Progenitor cell of endocrine pancreas (in vitro differentiated cells): ENCODE measurements at places on chromosomes 13 and 19. TPM values are rescaled to one million over a fixed set of nuclear protein-coding genes. Genes with fewer than 3 reads are reported as not detected.

Gene SIGLEC12
- not detected in 2 replicates for total RNA-seq

Gene NKPD1
- 0.34 and 0.53 TPM in 2 replicates for total RNA-seq

Gene DACT3
- 2.6 and 3.1 TPM in 2 replicates for total RNA-seq

Gene PHF11
- 34.3 and 35.2 TPM in 2 replicates for total RNA-seq

GRCh38 chr19:15288146-15288963 lies 44.0 kb downstream of the BRD4 start:
- peaks cover 41% of the 10 kb centered on the region for H3K4me1 ChIP-seq
- H3K4me3 ChIP-seq, result no peak overlapping the region
- no peaks in the 10 kb centered on the region for H3K27me3 ChIP-seq

- H3K4me3 ChIP-seq, result no peak overlapping the region
- H3K27ac ChIP-seq, result no peak overlapping the region
- no peaks in the 10 kb centered on the region for H3K36me3 ChIP-seq
- peaks cover 5% of the 10 kb centered on the region for H3K4me1 ChIP-seq
- H3K27me3 ChIP-seq, result no peaks in the 10 kb centered on the region
- no peak for DNase-seq
Observed at GRCh38 chr13:102770435-102770834, 3.2 kb downstream of the TEX30 start.

- no peaks in the 10 kb centered on the region for H3K36me3 ChIP-seq
- no peak for DNase-seq
- peaks cover 2% of the 10 kb centered on the region for H3K4me1 ChIP-seq
- no peak overlapping the region for H3K27ac ChIP-seq
- no peak overlapping the region for H3K4me3 ChIP-seq
- peaks cover 4% of the 10 kb centered on the region for H3K27me3 ChIP-seq
Observed at GRCh38 chr13:33316890-33317289, 31.3 kb upstream of the STARD13 start.

DNA sequence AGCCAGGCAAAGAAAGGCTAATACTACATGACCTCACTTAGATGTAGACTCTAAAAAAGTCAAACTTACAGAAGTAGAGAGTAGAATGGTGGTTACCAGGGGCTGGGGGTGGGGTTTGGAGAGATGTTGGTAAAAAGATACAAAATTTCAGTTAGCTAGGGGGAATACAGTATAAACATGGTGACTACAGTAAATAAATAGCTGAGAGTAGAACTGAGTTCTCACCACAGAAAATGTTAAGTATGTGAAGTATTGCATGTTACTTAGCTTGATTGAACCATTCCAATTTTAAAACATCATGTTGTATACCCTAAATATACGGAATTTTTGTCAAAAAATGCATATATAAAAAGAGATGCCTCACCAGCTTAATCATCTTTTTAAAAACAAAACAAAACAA lies 67.5 kb upstream of the DOCK9 start:
- DNase-seq, result no peak

GRCh38 chr13:103104340-103104739 lies 38.1 kb upstream of the SLC10A2 start:
- no peak for DNase-seq
- H3K4me1 ChIP-seq, result no peaks in the 10 kb centered on the region
- H3K27me3 ChIP-seq, result no peaks in the 10 kb centered on the region
- no peaks in the 10 kb centered on the region for H3K36me3 ChIP-seq
- no peak overlapping the region for H3K4me3 ChIP-seq

- no peak for DNase-seq
- H3K27ac ChIP-seq, result no peak within 1 kb of the TSS
- no peaks in the 10 kb centered on the region for H3K36me3 ChIP-seq
- H3K27me3 ChIP-seq, result peaks cover 40% of the 10 kb centered on the region
- H3K4me3 ChIP-seq, result no peak within 1 kb of the TSS
Observed at GRCh38 chr19:3880471-3881271, at the start of gene ATCAY. Gene ATCAY (plus strand): TSS chr19:3880685. CDS start chr19:3885768, 5,083 bp downstream.

DNA sequence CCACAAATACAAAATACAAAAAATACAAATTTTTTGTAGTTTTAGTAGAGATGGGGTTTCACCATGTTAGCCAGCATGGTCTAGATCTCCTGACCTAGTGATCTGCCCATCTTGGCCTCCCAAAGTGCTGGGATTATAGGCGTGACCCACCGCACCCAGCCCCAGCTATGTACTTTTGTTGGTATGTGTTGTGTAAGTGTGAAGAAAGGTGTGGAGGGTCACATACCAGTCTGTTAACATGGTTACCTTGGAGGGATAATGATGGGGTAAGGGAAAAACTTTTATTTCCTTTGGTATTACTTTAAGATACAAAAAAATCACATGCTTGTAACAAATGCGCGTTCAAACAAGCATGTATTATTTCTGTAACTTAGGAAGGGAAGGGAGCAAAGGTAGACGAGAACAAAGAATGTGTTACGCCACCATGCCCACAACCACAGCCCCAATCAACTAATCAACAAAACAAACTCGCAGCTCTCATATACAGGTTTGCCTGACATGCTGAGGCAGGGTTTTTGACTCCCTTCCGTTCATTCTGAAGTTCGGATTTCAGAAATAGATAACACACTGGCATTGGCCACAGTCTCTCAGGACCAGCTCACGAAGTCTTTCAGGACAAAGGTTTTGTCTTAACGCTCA lies 13.5 kb upstream of the VWA8 start:
- no peaks in the 10 kb centered on the region for H3K4me1 ChIP-seq
- no peak overlapping the region for H3K27ac ChIP-seq
- DNase-seq, result no peak
- H3K27me3 ChIP-seq, result no peaks in the 10 kb centered on the region
- H3K36me3 ChIP-seq, result no peaks in the 10 kb centered on the region
